ENCODE measurements at places on chromosomes 1 and 21.

GRCh38 chr1:167713330-167714081 lies 8.3 kb upstream of the MPZL1 start:
- peak; percentile 25 for DNase-seq

DNA sequence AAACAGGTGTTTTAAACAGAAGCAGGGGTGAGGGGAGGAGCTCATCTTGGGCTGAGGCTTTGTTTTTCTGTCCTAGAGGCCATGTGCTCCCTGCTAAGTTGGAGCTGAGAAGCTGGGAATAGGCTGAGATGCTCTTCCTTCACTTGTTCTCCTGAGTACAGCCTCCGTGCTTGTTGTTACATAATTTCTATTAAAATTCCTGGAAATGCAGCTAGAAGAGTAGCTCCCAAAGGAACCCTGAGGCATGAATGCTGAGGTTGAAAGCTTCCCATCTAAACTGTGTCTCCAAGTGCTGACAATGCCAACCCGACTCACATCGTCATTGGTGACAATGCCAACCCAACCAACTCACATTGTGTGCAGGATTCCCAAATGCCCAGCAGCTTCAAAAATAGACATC lies 12.6 kb upstream of the ITPKB start:
- no peak for DNase-seq

DNA sequence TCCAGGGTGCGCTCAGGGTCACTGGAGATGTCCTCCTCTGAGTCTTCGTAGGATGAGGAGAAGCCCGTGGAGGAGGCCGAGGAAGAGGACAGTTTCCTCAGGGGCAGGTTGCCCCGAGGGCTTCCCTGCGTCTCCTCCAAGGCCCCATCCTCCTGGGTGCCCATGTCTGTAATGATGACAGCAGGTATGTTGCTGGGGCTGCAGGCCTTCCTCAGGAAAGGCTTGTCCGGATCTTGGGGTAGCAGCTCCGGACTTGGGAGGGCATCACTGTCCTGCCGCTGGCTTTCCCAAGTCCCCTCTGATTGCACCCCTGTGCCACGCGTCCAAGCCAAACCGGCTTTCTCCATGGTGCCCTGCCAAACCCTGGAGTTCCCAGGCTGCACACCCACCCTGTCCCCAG lies 3.5 kb downstream of the ITPKB start:
- no peak for DNase-seq

DNA sequence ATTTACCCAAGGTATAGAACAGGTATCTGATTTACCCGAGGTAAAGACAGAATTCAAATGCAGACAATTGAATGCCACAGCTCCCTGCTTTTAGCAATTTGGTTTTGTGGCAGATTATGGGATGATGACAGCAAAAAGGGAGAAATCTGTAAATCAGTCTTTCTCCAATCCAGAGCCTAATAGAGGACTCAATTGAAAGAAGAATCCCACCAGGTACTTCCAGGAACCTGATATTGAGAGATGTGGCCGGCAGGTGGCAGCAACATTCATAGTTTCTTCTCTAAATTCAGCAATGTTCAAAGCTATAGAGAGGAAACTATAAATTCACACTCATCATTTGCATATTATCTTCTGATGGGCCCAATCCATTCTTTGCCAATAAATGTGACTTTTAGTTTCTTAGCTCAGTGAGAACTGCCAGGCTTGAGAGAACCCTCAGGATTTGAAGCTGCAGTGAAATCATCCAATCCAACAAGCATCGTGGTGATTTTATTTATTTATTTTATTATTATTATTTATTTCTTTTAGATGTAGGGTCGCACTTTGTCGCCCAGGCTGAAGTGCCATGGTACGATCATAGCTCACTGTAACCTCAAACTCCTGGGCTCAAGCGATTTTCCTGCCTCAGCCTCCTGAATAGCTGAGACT lies 9.8 kb upstream of the PHACTR4 start:
- peak; percentile 4 for DNase-seq
